ENCODE measurements at places on chromosomes 12 and 14.
A peak's percentile ranks its signal among the peaks of the same experiment; 100 is the strongest.

- DNase-seq = no peak
Measured at GRCh38 chr12:45183246-45183645, 32.6 kb upstream of the ANO6 start.

- no peak for DNase-seq
Measured at GRCh38 chr12:95790033-95790916, at the start of gene NTN4. NTN4 (minus strand) TSS chr12:95790764; CDS start chr12:95790309, 455 bp downstream.

DNA sequence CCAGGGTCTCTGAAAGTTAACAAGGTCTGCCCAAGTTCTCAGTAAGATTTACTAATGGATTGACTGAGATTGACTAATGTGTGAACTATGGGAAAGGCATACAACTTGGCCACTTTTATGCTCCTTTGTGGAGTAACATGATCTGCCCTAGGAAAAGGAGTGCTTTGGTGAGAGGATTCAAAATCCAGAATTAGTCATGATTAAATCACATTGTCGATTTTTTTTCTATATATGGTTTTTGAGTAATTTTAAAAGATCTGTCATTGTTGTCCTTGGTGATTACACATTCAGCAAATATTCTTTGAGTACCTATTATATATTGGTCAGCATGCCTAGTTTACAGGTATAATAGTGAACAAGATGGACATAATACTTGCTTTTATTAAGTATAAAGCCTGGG, 147.7 kb upstream of the SYT10 start:
- no peak for DNase-seq

- no peak for DNase-seq
Measured at GRCh38 chr14:76473481-76474263, 97.7 kb downstream of the ESRRB start.

- no peak for DNase-seq
Measured at GRCh38 chr12:27616356-27617142, 79.7 kb upstream of the REP15 start.

- DNase-seq = no peak
Measured at GRCh38 chr14:65471038-65471878, 58.7 kb downstream of the FUT8 start.

GRCh38 chr14:80260645-80261044, 49.3 kb upstream of the DIO2 start:
- DNase-seq = no peak

DNA sequence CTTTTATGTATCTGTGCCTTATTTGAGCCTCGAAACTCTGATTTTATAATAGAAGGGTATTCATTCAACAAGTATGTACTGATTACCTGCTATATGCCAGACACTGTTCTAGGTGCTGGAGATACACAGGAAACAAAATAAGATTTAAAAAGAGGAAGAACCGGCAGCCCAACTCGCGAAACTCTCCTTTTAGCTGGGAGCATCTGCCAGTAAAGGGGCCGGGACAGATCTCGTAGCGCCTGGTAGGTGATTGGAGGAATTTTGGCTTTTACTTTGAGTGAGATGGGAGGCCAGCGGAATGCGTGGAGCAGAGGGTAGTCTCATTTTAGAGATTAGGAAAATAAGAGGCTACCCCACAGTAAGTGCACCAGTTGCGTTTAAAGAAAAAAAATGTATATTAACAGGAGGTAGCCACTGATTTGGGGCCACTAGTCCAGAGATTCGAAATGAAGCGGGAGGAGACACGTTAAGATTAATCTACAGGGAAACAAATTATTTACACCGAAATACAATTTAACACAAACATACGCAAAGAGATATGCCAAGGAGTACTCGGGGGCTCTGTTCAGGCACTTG, 520 bp upstream of the MON2 start:
- DNase-seq = no peak

GRCh38 chr12:46454981-46455380, 82.4 kb upstream of the SLC38A2 start:
- no peak for DNase-seq

DNA sequence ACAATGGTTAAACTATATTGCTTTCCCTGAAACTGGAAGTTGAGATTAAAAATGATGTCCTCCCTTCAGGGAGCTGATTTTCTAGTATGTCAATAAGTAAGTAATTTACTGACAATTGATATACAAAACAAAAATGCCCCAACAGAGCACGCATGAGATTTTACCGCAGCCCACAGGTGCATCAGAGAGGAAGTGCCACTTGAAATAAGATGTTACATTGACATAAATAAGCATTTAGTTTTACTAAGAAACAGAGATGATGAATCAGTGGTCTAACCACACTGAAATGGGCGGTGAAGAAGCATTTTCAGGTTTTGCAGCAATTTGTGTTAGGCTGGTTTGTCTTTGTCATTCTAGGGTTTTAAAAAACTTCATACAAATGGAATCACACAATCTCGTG, 8.8 kb upstream of the CLECL1 start:
- no peak for DNase-seq

GRCh38 chr12:125860672-125861288, 795.5 kb downstream of the AACS start:
- DNase-seq = no peak

GRCh38 chr14:94048691-94049624, 22.8 kb downstream of the OTUB2 start:
- DNase-seq = peak; percentile 62

- DNase-seq = no peak
Measured at GRCh38 chr14:29548948-29549370, 378.7 kb downstream of the PRKD1 start.

- DNase-seq = no peak
Measured at GRCh38 chr14:105173901-105174894, 5.6 kb upstream of the JAG2 start.

DNA sequence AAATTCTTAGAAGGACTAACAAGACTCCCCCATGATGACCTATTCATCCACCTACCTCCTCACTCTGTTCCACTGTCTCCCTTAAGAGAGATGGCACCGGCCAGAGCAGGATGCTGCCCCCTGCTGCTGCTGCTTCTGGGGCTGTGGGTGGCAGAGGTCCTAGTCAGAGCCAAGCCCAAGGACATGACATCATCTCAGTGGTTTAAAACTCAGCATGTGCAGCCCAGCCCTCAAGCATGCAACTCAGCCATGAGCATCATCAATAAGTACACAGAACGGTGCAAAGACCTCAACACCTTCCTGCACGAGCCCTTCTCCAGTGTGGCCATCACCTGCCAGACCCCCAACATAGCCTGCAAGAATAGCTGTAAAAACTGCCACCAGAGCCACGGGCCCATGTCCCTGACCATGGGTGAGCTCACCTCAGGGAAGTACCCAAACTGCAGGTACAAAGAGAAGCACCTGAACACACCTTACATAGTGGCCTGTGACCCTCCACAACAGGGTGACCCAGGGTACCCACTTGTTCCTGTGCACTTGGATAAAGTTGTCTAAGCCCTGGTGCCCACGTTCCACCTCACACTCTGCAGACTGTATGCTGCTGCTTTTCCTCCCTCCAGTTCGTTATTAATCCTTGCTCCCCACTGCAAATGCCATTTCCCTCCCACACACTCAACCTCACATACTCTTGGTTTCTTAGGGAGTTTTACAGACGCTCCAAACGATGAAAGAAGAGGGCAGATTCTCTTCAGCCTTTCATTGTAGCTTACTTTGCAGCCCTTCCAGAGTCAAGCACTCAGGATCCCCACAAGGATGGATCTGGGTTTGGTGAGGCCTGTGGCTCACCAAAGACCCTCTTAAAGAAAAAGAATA, at the start of gene RNASE8:
RNASE8 (plus strand) TSS at position 20 of the 873 bp plus-strand sequence; CDS start at position 91, 71 bp downstream.
- no peak for DNase-seq

DNA sequence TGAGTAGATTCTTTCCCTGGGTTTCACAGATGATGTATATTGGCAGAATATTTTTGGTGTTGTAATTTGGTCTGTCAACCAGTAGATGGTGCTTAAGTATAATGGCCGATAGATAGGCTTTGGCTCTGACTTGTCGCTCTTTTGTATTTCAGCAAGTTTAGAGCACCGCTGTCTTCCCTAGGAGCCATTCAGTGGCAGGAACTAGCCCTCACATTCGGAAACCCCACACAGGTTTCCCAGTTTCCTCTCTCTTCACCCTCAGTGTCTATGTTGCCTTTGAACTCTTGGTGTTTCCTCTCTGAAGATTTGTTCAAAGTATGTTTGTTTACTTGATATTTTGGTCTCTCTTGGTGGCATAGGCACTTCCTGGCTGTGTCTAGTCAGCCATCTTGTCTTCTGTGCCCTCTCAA, 102.2 kb downstream of the GPHN start:
- no peak for DNase-seq

DNA sequence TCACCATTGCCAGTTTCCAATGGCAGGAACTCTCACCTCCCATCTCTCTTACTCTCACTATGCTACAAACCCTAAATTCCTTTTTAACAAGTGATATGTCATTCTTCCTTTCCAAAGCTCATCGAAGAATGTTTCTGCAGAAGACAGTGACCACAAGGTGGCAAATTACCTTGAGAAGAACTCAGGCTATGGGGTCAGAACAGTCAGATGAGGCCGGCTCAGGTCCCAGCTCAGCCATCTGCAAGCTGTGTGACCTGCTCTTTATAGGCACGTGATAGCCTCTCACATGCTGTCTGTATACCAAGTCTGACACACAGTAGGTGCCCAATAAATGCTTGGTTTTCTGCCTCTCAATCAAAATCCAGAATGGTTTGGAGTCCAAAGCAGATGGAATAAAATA, 80.7 kb downstream of the FOXN3 start:
- no peak for DNase-seq

DNA sequence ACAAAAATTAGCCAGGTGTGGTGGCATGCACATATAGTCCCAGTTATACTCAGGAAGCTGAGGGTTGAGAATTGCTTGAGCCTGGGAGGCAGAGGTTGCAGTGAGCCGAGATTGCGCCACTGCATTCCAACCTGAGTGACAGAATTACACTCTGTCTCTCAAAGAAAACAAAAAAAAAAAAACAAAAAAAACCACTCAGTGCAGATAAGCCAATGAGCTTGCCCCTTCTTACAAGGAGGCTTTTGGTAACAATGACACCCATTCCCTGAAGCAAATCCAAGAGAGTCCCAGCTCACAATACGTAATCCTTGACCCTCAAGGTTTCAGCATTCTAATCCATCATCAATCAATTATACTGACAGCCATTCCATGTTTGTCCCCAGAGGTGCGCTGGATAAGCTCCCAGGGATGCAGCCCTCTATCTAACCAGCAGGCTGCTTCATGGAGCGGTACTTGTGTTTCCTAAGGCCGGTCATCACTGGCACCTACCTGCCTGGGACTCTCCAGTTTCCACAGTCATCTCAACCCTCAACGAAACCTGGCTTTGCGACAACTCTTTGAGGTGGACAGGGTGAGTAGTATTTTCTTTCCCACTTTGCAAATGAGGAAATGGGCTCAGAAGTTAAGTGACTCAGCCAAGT, 12.4 kb downstream of the GCN1 start:
- no peak for DNase-seq

DNA sequence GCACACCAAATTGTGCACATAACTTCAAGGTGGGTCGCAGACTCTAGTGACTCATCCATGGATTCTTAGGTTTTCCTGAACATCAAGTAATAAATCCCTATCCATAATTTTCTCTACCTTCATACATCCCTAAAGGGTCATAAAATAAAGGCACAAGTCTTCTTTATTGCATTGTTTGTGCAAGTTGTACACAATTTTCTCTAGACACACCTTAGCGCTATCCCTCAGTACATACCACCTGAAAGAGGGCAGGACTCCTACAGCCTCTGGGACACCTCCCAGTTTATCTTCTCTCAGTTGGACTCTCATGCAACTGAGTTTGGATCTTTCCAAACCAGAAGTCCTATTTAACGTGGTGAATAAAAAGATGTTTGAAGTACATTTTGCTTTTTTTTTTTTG, 168.5 kb upstream of the BMP4 start:
- no peak for DNase-seq

- no peak for DNase-seq
Measured at GRCh38 chr12:28351414-28351813, 161.2 kb downstream of the CCDC91 start.

DNA sequence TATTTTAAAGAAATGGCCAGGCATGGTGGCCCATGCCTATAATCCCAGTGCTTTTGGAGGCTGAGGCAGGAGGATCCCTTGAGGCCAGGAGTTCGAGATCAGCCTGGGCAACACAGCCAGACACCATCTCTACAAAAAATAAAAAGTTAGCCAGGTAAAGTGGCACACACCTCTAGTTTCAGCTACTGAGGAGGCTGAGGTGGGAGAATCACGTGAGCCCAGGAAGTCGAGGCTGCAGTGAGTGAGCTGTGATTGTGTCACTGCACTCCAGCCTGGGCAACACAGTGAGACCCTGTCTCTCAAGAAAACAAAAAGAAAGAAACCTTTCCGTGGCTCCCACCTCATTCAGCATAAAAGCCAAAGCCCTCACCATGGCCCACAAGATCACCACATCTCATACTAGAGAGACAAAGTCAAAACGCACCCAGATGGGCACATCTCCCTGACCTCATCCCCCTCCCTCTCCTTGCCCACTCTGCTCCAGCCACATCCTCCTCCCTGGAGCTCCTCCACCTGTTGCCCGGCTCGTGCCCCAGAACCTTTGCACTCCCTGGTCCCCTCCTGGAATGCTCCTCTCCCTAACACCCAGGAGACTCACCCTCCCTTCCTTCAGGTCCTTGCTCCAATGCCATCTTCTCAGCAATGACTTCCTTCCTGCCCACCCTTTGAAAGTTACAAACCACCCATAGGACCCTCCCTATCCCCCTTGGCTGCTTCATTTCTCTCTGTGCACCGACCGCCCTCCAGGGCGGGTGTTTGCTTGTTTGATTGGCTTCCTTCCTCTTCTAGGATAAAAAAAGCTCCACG, 4.8 kb upstream of the SCARB1 start:
- no peak for DNase-seq

DNA sequence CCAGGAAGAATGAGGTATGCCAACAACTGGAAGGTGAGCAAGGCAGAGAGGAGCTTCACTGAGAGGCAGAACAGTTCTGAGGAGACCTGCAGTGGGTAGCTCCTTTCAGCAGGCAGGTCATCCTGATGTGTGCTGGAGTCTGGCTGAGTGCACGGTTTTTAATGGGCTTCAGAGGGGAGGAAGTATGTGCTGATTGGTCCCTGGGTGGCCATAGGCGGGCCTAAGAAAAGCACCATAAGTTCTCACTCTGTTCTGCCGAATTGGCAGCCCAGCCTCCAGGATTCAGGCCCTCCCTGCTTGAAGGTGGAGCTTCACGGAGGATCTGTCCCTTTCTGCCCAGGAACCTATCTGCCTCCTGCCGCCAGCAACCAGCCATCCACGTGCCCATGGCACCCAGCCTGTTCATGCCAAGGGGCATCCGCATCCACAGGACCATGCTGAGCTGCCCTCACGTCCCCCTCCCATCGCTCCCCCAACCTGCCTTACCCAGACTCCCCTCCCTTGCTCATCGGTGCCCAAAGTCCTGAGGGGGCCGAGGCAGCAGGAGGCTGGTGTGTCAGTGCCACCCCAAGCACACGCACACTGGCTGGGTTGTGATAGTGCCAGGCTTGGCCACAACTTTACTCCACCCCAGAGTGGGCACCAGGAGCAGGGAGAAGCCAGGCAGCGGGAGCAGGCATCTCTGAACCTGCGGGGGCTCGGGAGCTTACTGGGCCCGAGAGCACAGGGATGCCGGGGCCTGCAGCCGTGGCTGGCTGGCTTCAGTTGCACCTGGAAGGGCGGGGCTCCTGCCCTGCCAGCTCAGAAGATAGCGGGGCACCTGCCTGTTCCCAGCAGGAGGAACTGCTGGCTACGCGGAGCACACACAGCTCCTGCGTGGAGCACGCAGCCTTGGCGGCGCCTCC, 608.4 kb upstream of the FOXG1 start:
- DNase-seq = no peak

GRCh38 chr14:23660290-23661226, 24.4 kb downstream of the DHRS2 start:
- no peak for DNase-seq

GRCh38 chr14:22426711-22427110, 162.3 kb downstream of the DAD1 start:
- no peak for DNase-seq

- no peak for DNase-seq
Measured at GRCh38 chr14:39580696-39581095, 148.5 kb upstream of the FBXO33 start.

GRCh38 chr14:38547961-38548490, 292.1 kb upstream of the CLEC14A start:
- DNase-seq = no peak
